Cardiac fibroblast (primary cell): ENCODE measurements at places on chromosomes 6 and 20.
A peak's percentile ranks its signal among the peaks of the same experiment; 100 is the strongest.

DNA sequence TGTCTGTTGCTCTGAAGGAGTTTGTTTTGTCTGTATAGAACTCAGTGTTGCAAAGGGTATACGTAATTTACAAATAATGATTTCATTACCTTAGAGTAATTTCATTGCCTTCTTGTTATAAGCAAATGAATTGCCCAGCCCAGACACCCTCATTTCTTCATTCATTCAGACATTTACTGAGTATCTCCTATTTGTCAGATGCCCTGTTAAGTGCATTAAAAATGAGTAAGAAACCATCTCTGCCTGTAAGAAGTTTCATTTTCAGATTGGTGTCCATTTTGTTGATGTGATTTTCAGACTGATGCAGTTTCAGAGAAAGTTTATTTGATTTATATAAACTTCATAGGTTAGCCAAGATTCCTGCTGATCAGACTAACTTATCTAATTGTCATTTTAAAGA is 429.3 kb downstream of the PHF3 start:
- no peak for DNase-seq

DNA sequence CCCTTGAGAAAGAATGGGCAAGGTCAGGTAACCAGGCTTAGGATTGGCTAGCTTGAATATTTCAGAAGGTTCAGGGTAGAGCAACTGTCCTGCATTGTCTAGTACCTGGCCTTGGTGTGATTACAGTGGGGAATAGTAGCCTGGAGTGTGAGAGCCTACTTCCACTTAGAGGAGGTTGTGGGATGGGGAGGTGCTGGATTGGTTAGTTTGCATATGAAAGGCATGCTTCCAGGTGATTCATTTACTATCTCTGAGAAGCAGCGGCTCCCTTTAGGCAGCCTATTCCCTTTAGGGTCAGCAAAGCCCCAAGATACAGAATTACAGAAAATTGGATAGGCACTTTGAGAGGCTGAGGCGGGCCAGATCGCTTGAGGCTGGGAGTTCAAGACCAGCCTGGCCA is 25.0 kb upstream of the SCGN start:
- no peak for DNase-seq

- DNase-seq, result peak; percentile 60
These were observed 41.2 kb downstream of the TRAF3IP2 start for GRCh38 chr6:111564482-111564945.

- peak; percentile 11 for DNase-seq
These were observed 99.3 kb downstream of the BMP2 start for GRCh38 chr20:6866741-6867140.

GRCh38 chr6:42088101-42088591 is 37.8 kb downstream of the TAF8 start:
- DNase-seq, result peak; percentile 49

DNA sequence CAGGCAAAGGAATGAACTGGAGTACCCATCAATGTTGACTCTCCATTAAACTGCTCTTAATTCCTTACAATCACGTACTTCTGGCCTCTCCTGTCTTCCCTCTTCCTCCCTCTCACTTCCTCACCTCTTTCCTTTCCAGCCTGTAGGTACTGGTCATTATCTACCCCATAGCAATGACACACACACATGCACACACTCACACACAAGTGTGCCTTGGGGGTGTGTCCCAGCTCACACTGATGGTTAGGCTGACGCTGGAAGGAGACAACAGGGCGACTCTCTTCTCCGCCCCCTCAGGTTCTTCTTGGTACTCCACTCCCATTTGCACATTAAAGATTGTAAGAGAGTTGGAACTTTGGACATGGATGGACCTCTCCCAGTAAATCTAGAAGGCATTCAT is 14.0 kb upstream of the SERPINB9 start:
- DNase-seq, result no peak

DNA sequence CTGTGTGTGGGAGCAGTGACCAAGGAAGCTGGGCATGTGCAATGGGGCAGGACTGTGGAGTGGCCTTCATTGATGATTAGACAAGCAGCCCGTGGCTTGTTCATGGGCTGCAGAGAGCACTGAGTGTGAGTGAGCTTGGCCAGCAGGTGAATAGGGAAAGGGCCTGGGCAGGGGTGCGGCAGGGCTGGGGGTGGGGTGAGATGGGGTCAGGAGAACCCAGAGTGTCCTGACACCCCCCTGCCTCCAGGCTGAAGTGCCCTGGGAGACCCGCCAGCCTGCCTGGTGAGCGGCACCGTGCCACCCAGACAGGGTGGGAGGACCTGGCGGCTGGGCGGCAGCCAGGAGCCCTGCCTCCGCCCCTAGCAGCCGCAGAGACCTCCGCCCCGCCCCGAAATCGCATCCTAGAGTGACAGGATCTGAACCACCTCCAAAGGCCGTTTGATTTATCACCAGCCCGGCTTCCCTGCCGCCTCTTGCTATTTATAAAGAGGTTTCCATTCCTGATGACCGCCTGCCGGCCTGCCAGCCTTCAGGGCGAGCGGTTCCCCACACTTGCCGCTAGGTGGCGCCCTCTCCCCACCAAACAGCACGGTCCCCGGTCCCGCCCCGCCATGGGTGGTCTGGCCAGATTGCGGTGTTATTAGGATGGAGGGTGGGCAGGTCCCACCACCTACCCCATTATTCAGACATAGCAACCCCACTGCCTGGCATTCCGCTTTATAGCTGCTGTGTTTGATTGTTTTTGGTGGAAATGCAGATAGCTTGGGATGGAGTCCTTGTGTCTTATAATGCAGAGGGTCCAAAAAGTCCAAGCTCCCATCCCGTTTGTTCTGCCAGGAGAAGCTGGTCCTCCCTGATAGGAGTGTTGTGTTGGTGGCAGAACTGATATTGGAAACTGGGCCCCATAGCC is 3.5 kb downstream of the MYLK2 start:
- peak; percentile 68 for DNase-seq

- no peak for DNase-seq
These were observed 9.0 kb upstream of the SLA2 start for GRCh38 chr20:36655004-36655403.

DNA sequence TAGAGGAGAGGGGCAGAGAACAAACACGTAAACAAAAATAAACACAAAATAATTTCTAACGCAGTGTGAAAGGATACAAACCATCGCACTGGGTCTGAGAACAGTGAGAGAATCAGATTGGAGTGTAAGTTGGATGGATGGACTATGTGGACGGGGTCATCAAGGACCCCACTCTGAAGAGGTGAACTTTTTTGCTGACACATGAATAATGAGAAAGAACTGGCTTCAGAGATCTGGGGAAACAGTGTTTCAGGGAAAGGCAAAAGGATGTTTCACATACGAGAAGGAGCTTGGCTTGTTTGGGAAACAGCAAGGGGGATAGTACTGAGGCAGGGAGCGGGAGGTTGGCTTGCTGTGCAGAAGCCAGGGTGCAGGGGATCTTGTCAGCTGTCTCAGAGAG is 295.4 kb downstream of the ZNF217 start:
- DNase-seq, result no peak

- DNase-seq, result no peak
These were observed 121.9 kb downstream of the MTHFD1L start for GRCh38 chr6:150987371-150987828.

DNA sequence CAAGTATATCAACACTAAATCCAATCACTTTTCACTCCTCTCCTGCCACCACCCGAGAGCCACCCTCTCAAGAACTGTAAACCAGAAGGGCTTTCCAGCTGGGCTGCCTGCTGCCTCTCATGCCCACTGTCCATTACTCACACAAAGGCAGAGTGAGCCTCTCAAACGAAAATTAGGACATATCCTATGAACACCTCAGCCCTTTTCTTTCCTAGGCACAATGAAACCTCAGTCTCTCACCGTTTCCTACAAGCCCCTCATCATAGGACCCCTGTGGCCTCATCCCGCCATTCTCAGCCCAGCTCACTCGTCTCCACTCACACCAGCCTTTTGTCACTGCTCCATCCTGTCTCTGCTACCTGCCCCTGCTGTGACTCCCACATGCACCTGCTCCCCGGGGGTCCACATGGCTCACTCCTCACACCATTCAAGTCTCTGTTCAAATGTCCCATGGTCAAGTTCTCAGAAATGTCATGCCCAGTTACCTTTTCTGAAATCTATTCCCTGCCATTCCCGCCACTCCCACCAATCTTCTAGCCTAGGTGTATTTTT is 7.4 kb downstream of the HLA-F start:
- DNase-seq, result no peak

DNA sequence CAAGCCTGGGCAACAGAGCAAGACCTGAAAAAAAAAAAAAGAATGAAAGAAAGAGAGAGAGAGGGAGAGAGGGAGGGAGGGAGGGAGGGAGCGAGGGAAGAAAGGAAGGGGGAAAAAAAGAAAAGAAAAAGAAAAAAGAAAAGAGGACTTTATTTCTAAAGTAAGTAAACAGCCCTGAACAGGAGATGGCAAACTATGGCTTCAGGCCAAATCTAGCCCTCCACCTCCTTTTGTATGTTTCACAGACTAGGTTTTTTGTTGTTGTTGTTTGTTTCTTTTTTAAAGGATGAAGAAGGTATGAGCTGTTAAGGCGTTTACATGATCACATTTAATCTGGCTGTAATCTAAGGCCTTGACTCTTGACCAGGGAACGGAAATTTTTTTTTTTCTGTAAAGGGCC is 711.1 kb upstream of the NRSN1 start:
- DNase-seq, result no peak

- peak; percentile 46 for DNase-seq
These were observed 22.2 kb downstream of the TNXB start for GRCh38 chr6:32086661-32087573.

GRCh38 chr6:41713159-41713649 is 22.2 kb downstream of the TFEB start:
- peak; percentile 42 for DNase-seq

DNA sequence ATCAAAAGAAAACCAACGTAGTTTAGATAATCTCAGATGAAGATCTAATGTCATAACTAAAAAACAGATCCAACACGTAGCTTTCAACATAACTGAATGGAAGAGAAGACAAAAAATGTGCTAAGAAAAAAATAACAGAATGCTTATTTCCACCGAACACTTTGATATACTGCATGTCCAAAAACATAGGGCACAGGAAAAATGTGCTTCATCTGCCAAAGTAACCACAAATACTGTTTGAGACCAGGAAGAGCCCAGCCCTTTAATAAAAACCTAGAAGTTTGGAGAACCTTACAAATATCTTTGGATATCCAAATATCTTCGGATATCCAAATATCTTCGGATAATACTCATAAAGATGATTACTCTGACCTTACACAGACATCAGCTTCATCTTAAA is 19.8 kb downstream of the LAMA4 start:
- peak; percentile 67 for DNase-seq

GRCh38 chr6:152771061-152771687 is 20.6 kb downstream of the VIP start:
- no peak for DNase-seq

DNA sequence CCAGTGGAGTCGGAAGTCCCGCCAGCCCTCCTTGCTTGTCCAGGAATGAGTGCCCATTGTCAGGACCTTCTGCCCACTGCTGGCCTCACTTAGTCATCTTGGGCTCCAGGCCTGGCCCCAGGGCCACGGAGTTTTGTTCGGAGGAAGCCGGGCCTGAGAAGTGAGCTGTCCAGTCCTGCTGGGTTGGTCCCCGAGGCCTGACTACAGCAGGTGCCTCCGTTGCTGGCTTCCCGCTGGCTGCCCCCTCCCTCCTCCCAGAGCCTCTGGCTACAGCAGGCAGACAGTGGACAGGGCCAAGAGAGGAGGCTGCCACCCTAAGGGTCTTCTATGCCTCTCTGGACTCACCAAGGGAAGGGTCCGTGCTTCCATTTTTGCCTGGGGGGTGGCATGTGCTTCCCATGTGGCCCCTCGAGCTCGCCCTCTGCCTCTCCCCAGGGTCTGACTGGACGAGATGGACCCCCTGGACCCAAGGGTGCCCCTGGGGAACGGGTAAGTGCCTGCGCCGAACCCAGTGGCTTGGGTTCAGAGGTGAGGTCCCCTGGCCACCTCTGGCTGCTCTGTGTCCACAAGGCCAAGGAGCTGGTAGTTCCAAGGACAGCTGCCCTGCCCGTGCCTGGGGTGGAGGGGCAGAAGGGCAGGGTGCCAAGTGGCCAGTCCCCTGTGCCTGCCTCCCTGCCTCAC is 2.8 kb downstream of the COL9A3 start:
- peak; percentile 72 for DNase-seq

DNA sequence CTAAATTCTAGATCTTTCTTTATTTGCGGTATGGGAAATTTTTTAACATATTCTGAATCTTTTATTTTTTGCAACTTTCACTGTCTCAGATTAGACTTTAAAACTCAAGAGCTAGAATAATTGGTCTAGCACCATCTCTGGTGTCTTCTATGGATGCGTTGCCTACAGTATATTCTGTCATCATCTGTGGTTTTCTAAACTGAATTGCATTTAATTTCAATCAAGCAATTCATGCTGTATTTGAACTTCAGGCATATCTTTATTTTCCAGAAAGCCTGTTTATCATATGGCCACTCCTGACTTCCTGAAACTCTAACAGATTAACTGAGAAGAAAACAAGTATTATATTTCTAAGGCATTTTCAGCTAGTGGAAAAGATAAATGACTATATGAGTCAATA is 281.6 kb downstream of the PLCB1 start:
- DNase-seq, result no peak

- peak; percentile 99 for DNase-seq
These were observed 17.8 kb upstream of the ZNF217 start for GRCh38 chr20:53611449-53611894.

GRCh38 chr6:13859871-13860555 is 45.7 kb upstream of the MCUR1 start:
- no peak for DNase-seq

DNA sequence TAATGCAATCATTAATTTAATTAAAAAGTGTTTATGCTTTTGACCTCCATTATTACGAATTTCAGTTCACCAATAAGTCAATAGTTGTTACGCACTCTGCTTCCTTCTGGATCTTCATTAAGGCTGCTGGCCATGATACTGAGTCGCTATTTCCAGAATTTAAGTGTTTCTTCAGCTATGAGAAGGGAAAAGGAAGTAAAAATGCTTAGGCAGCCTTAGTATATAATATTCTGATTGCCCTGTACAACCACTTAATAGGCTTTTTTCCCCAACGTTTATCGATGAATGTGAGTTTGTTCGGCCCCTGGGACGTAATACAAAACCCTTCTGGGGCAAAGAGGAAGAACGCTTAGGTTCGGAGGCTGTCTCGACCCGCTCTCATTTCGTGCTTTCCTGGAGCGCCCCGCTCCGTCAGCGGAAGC is 644 bp downstream of the OARD1 start:
- no peak for DNase-seq

- DNase-seq, result peak; percentile 34
These were observed 38.3 kb upstream of the LTV1 start for GRCh38 chr6:143804835-143805239.

DNA sequence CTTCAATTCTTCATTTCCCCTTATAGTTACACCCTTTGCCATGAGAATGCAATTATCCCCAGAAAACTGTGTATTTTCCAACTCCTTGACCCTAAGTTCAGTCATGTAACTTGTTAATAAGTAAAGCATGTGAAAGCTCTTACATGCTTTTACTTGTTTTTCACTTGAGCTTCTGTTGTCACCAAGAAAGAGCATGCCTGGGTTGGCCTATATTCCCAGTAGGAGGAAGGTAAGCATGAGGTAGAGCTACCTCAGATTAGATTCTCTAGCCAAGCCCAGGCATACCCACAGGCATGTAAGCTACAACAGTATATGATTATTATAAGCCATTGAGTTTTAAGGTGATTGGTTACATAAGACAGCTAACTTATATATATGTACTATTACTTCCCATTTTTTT is 101.7 kb upstream of the SMLR1 start:
- DNase-seq, result no peak
